ENCODE measurements at places on chromosomes 11 and 22.

GRCh38 chr11:94533696-94534630 lies 9.8 kb upstream of the FUT4 start:
- DNase-seq: no peak

DNA sequence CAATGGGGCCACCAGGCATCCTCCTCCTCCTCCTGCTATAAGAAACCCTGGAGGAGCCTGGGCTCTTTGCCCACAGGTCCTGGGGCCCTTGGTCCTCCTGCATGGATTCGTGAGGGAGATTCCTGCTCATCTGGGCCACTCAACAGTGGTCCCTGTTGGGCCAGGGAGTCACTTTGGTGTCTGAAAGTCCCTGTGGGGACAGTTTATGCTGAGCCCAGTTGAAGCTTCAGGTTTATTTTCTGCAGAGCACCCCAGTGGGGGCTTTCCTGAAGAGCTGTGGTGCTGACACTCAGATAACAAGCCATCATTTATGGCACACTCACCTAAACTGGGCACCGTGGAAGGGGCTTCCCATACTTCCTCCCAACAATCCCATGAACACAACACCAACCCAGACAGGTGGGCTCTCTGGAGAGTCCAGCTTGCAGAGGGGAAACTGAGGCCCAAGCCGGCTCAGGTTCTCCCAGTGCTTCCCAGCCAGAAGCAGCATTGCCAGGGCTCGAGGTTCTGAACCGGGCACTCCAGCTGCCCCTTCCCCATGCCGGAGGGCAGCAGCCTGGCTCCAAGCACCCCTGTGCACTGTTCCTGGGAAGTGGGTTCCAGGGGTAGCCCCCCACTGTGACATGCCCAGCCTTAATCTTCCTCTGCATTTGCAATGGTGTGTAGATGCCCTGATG lies 91.3 kb downstream of the MYEOV start:
- no peak for DNase-seq

DNA sequence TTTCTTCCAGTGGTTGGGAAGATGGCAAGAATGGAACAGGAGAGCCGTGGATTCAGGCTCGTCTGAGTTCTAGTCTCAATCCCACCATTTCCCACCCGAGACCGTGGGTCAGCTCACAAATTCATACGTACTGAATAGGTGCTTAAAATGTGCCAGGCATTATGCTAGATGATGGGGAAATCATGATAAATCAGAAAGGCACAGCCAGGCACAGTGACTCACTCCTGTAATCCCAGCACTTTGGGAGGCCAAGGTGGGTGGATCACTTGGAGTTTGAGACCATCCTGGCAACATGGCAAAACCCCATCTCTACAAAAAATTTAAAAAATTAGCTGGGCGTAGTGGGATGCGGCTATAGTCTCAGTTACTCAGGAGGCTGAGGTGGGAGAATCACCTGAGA lies 7.1 kb downstream of the TRIOBP start:
- no peak for DNase-seq

GRCh38 chr22:32625985-32626384 lies 151.4 kb downstream of the FBXO7 start:
- DNase-seq: no peak

GRCh38 chr11:47408598-47409439 lies 429 bp downstream of the SLC39A13 start:
- DNase-seq: no peak

DNA sequence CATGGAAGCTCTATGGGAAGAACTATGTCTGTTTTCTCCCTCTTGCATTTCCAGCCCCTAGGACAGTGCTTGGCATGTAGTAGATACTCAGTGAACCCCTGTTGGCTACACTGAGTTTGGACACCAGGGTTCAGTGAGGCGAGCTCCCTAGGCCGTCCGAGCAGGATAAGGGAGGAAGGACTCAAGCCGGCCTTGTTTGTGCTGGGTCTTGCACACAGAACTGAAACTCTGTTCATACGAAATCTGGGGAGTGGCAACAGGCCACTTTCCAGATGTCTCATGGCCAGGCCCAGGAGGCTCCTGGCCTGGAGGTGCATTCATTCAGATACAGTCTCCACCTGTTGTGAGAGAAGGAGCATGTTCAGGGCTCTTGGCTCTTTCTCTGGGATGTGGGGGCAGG lies 23.6 kb upstream of the LMO1 start:
- DNase-seq: no peak

DNA sequence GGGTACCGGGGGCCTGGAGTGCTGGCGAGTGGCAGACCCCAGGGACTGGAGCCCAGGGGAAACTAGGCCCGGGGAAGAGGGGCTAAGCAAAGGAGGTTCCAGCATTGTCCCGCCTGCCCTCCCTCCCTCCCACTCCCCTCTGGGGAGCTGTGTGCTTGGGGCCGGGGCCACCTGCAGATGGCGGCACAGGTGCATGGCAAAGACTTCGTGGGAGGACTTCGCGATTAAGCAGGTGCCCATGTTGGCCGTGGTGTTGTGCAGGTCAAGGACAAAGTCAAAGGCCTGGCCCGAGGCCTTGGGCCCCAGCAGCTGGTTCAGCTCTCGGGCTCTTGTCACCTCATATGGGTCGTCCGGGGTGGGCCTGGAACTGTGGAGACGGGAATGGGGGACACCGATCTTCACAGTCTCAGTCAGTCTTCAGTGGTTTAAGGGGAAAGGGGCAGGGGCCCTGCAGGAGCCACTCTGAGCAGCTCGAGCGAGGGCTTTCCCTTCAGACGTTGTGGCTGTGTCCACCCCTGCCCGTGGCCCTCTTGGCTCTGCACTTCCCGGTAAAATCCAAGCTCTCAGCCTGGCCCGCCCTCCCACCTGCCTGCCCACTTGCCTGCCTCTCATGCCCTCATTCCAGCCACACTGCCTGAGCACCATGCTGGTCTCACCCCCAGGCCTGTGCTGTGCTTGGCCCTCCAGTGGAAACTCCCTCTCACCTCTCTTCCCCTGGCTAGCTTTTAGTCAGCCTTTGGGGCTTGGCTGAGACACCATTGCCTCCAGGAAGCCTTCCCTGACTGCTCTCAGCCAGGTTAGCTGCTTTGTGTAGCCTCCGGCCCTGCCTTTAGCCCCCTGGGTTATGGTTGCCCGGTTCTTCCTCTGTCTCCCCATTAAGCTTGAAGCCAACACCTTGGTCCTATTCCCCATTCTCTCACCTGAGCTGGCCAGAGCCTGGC lies 4.7 kb downstream of the ACY3 start:
- no peak for DNase-seq

- DNase-seq: no peak
Measured at GRCh38 chr22:19767427-19768341, 7.1 kb downstream of the TBX1 start.

- no peak for DNase-seq
Measured at GRCh38 chr11:129729216-129729615, 86.4 kb upstream of the TMEM45B start.

All from stimulated activated CD4-positive, alpha-beta T cell treated with anti-CD3 and anti-CD28 coated beads, Interleukin-15, amount 100 ng/mL, for 48 hours (primary cell).